Skin of body (tissue), 3 donors: ENCODE measurements at places on chromosomes 2 and 18. TPM values are rescaled to one million over a fixed set of nuclear protein-coding genes. Genes with fewer than 3 reads are reported as not detected.

Gene ST3GAL5
- 23.3 TPM for total RNA-seq

DNA sequence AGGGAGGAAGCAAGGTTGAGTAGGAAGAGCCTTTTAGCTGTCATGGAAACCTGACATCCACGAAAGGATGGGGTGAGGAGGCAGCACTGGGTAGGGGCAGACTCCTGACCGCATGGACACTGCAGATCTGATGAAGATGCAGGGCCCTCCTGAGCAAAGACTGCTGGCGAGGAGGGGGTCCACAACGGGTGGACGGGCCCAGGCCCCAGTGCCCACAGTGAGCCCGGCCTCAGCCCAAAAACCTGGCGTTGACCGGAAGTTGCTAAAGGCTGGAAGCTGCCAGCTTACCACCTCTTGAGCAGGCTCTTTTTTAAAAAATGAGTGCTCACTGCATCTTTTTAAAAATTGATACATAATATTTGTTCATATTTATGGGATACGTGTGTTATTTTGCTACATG lies 247.3 kb downstream of the SH3BP4 start:
- no peak for DNase-seq

DNA sequence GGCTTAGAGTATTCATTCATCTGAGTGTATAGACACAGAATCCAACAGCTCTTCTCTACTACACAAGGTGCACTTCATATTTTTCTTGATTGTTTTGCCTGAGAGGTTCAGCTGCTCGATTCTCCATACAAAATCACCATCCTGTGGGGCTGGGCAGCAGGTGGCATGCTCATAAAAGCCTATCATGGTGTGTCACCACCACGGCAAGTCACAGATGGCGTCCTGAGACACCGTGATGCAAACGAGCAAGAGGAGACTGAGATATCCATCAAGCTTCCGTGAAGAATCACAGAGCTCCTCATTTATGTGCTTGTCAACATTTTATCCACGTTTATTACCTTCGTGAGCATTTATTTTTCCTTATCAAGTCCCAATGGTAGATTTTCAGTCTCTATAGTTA lies 22.4 kb upstream of the NRP2 start:
- DNase-seq, result no peak

- DNase-seq, result no peak
These were observed 35.3 kb downstream of the FRZB start for GRCh38 chr2:182831101-182831500.

DNA sequence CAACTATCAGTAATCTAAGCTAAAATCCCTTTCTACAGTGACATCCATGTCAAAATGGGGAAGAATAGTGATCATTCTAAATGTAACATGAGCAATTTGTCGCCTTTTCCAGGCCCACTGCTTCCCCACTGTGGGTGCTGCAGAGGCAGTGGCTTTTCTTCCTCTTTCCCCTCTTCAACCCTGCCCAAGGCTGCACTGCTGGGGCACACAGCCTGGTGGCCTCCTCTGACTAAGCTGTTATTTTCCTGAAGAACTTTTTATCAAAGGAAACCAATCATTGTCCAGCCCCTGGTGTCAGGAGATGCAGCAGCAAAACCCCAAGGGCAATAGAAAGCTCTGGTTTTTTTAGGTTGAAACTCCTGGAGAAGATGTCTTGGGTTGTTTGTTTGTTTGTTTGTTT lies 117.6 kb upstream of the KLF7 start:
- DNase-seq, result no peak

DNA sequence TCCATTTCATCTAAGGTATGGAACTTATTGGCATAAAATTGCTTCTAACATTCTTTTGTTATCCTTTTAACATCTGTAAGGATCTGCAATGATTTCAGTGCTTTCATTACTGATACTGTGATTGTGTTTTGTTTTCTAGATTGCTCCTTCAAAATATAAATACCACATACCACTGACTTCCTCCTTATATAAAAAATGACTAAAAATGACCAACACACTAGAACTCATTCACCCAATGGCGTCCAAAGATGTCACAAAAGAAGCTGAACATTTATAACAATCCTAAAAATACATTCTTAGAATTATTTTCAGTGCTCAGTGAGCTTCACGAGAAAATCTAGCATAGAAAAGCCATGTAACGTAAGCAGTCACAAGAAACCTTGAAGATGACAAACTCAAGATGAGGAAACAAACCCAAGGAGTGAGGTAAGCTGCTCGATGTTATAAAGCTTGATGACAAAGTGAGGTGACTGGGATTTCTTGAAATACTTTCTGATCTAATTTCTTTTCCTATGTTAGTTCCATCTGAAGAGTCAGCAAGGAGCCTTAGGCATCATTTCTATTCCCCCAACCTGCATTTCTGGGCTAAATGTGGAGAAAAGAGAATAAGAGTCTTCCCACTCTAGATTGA lies 42.6 kb downstream of the PNO1 start:
- DNase-seq, result no peak
